Spinal cord (tissue), 10 donors: ENCODE measurements at places on chromosomes 5 and 9.

DNA sequence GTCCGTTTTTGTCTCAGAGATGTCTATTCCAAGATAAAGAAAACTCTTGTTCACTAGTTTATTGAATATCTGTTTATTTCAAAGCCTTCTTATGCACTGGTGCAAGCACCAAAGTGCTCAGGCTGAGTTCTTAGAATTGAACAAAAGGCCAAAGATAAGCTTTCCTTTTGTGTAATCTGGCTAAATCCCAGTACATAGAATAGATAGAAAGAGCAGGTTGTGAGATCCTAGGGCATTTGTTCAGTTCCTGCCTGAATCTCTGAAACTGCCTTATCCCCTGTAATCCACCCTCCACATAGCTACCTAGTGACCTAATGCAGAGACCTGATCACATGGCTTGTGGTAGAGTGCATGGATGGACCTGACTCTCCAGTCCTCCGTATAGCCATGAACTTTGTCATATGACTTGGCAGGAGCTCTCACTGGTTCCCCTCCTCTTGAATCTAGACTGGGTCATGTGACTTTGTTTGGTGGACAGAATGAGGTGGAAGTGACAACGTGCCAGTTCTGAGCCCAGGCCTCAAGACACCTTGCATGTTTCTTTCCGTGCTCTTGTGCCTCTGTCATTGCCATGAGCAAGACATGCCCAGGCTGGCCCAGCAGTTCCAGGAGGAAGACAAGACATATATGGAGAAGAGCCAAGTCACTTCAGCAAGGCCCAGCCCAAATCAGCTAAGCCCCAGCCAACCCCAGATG lies 139.3 kb upstream of the SHB start:
- no peak for DNase-seq

DNA sequence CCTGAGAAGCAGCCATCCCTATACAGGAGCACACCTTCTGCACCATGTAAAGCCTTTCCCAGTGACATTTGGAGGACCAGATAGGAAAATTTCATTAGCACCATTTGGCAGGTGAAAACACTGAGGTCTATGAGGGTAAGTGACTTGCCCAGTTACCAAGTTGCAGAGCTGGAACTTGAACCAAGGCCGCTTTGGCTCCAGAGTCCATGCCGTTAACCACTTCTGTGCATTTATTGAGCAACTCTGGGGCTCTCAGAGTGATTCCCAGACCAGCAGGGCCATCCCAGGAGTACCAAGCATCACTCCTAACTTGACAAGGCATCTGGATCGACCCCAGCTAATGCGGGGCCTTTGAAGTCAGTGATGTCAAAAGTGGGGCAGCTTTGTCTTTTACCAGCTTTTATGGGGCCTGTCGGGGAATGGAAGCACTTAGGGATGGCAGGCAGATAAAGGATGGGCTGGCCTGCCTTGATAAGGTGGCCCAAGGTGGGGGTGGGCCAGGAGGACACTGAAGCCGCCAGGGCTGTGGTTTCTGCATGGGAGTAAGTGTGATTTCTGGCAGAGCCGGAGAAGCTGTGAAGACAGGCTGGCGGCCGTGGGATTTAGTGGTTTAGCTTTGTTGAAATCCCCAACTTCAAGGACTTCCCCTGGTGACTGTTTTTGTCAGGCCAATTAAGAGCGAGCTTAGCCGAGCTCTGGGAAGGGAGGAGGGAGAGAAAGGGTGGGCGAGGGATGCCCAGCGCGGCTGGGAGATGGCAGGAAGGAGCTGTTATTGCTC lies 127.3 kb downstream of the MACROH2A1 start:
- DNase-seq: no peak

DNA sequence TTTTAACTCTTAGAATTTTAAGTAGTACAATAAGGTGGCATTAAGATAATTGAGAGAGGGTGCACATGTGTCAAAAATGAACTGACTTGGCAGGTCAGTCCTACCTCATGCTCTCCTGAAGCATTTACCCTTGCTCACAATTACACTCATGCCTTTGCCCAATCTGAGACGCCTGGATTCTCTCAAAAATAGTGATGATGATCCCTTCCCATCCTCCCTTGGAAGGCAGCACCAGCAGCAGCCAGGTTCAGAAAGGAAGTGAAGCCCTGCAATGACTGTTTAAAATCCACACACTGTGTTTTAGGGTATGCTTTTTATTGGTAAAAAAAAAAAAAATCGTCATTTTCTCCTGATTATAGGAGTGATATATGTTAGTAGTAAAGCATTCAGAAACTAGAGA lies 246.6 kb downstream of the PRELID2 start:
- DNase-seq: no peak

GRCh38 chr9:84229191-84229590 lies 111.4 kb downstream of the SLC28A3 start:
- DNase-seq: no peak

DNA sequence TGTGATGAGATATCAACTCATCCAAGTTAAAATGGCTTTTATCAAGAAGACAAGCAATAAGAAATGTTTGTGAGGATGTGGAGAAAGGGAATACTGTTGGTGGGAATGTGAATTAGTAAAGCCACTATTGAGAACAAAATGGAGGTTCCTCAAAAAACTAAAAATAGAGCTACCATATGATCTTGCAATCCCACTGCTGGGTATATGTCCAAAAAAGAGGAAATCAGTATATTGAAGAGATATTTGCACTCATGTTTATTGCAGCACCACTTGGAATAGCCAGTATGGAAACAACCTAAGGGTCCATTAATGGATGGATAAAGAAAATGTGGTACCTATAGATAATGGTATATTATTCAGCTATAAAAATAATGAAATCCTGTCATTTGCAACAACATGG lies 25.1 kb downstream of the PPIP5K2 start:
- no peak for DNase-seq

- DNase-seq: no peak
Measured at GRCh38 chr9:33714989-33715388, 80.4 kb upstream of the PRSS3 start.

DNA sequence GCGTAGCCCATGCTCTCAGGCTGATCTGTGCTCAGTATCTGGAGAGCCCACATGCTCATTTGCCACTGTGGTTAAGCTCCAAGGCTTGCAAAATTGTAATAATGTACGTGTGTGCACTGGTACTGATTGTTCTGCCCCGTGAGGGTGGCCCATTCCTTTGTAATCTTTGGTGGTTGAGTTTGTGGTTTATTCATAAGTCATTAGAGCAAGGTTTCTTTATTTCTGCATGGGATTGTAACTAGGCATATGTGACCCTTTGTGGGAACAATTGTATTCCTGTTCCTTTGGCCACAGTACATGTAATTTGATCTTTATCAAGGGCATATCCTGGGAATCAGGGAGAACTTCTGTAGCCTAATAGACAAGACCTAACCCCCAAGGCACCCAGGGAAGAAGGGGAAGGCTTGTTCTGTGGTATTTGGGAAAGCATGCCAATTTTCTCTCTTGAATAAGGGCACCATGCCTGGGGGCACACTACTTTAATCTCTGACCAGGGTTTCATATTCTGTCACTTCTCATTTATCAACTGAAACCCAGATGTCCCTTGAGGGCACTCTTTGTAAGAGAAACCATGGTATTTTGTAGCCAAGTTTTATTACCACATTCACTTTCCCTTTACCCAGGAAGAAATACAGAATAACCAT lies 74.6 kb downstream of the NPR3 start:
- no peak for DNase-seq

DNA sequence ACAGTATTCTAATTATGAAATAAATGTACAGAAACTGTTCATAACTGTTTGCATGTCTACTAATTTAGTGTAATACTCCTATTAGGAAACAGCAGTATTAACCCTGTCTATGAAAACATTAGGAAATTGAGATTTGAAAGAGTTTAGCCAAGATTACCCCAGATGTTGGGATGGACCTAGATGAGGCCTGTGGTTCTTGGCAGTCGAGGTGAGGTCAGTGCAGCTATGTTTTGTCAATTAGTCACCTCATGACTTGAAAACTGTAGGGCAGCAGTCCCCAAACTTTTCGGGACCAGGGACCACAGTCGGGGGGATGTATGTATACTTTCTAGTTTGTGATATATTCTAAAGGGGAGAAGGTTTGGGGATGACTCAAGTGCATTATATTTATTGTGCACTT lies 4.7 kb downstream of the LNPEP start:
- DNase-seq: no peak

DNA sequence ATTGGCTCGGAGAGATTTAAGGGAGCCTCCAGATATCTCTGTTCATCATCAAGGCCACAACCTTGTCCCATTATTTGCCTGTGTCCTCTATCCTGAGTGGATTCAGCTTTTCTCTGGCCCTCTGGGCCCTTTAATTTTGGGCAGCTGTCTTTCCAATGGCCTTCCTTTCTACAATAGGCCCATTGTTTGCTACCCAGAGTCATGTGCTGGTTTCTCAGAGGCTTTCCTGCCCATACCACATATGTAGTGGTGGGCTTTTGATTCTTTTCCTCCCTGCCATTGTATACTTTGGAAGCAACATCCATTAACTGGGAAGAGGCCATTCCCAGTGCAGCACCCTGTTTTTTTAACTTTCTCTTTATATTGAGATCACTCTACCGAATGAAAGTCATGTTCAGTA lies 233.9 kb upstream of the SGCD start:
- DNase-seq: no peak

DNA sequence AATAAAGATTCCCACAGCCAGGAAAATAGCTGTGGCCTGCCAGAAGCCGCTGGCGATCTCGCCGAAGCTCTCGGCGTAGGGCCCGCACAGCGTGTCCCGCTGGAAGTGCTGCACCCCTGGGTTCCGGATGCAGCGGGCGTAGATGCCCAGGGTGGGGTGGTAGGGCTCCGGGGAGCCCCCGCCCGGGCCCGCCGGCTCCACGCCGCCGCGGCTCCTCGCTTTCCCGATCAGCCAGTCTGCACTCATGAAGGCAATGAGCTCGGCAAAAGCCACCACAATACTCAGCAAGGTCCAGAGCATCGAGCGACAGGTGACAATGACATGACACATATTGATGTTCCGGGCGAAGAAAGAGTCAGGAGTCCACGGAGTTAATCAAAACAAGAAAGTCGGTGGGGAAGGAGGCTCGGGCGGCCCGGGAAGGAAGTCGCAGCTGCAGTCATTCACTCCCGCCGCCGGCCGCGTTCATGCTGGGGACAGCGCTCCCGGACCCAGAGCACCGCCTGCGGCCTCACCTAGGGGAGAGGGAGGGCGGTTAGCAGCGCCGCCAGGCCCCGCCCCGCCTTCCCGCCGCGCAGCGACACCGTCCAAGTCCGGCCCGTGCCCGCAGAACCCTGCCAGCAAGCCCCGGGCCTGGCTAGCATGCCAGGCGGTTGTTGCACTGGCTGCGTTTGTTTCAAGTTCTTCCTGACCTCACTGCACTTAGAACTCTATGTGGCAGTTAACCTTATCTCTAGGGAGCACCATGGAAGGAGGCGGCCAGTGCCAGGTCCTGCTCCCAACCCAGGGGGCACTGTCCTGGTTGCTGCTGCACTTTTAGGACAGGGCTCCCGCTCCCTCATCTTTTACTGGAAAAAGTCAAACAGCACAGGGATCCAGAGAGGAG lies 138.4 kb downstream of the LHFPL2 start:
- peak; percentile 68 for DNase-seq

DNA sequence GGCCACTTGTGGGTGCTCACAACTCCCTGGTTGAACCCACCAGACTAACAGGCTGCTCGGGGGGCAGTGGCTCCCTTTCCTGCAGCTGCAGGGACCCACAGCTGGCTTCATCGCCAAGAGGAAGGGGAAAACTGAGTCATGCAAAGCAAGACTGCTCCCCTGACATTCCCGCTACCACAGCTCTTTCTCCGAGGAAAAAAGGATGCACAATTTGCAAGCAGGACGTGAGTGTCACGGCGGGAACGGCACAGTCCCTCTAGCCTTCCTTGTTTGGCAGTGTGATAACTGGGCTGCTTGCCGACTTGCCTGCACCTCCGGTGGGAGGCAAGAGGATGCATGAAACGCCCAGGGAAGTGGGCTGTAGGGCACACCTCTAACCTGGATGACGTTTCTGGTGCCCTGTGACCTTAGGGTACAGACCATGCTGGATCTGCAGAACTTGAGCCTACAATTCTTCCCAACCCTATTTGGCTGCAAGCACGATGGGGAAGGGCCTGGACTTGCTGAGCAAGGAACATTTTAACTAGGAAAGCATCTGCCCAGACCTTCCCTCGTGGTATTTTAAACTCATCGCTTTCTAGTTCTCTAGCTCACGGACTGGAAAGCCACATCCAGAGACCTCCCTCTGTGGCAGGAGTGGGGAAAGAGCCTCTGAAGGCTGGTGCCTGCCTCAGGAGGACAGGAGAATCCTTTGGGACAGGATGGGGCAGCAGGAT lies 7.8 kb downstream of the SH3PXD2B start:
- no peak for DNase-seq

DNA sequence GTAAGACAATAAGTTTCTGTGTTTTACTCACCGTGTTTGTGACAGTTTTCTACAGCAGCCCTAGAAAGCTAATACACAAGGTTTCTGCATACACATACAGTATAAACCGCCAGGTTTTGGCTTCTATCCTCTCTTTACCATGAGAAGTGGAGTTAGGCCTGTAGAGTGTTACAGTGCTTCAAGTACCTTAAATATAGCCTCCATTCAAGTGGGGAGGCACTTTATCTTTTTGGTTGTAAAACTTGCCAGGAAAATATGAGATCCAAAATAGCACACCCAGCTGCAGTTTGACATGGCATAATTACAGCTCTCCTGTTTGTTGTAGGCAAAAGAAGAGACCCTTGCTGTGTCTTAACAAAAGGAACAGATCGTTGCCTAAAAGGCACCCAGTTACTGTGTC lies 90.3 kb upstream of the PTPN3 start:
- DNase-seq: no peak

GRCh38 chr5:156395306-156395675 lies 68.3 kb downstream of the SGCD start:
- no peak for DNase-seq

- DNase-seq: no peak
Measured at GRCh38 chr9:68489646-68490045, 51.0 kb downstream of the TMEM252 start.

DNA sequence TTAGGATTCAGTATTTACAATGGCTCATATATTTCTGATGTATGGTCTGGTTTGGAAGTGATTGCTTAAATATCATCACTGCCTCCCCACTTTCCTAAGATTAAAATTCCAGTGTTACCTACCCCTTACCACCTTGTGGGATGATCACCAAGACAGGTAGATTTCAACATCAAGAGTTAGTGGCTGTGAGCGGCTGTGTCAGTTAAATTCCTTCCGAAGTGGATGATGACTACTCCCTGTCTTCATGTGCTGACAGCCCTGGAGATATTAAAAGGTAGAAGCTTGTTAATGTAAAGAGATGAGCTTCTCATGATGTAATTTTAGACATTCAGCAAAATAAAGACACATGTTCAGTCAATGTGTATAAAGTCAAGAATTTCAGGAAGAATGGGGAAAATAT lies 4.2 kb downstream of the ITGA2 start:
- no peak for DNase-seq

- no peak for DNase-seq
Measured at GRCh38 chr5:6552612-6553011, 80.2 kb downstream of the NSUN2 start.
